Stimulated activated CD8-positive, alpha-beta memory T cell treated with anti-CD3 and anti-CD28 coated beads, Interleukin-4, amount 100 ng/mL, for 4 hours (primary cell): ENCODE measurements at places on chromosomes 2 and 18.

GRCh38 chr18:43022874-43023273 lies 92.6 kb downstream of the RIT2 start:
- DNase-seq: no peak

- no peak for DNase-seq
These were observed 145.9 kb downstream of the RTP5 start for GRCh38 chr2:242015108-242016065.

DNA sequence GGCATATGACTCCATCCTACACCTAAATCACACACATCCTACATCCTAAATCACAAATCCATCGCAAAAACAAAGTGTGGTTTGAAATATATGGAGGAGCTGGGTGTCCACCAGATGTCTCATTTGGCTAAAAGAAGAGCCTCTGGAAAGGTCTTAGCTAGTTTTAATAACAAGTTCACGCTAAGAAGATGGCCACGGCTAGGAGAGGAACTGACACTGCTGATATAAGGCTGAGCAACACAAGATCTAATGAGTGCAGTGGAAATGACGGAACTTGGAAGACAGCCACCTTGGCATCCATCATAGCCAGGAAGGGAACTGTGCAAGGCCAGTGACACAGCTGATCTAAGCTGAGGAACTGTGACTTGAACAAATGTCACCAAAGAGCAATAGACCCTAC lies 60.0 kb upstream of the AGAP1 start:
- DNase-seq: no peak

DNA sequence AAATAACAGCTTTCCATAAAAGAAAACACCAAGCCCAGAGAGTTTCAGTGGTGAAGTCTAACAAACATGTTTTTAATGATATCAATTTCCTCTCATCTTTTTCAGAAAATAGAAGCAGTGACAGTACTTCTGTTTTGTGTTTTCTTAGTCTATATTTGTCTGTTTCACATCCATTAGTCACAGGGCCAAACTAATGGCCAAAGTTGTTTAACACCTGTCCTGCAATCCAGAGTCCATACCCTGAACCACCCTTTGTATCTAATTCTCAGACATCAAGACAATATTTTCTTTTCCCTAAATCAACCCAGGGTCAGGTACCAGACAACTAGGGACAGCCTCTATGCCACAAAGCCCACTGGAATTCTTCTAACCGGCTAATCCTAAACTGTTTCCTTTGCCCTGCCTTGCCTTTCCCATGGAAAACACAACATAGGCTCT lies 25.9 kb downstream of the TMSB10 start:
- no peak for DNase-seq

GRCh38 chr2:47028171-47028570 lies 112.6 kb upstream of the MCFD2 start:
- no peak for DNase-seq

GRCh38 chr2:209495855-209496585 lies 72.2 kb downstream of the MAP2 start:
- DNase-seq: no peak

DNA sequence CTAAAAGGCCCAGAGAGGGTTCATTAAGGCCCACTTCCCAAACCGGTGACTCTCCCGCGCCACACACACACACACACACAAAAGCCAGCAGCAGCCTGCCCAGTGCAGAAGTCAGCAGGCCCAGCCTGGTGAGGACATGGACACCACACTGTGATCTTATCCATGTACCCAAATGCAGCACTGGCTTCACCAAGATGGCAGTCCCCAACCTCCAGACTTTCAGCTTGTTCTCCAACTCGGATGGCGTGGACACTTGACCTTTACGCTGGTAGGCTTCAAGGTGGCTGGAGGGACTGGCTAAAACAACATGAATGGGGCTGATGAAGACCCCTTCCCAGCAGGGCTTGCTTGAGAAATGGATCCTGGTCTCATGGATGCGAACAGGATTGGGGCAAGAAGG lies 50.4 kb downstream of the TNS1 start:
- DNase-seq: no peak

GRCh38 chr2:105399207-105399861 lies 483 bp upstream of the FHL2 start:
- DNase-seq: no peak

DNA sequence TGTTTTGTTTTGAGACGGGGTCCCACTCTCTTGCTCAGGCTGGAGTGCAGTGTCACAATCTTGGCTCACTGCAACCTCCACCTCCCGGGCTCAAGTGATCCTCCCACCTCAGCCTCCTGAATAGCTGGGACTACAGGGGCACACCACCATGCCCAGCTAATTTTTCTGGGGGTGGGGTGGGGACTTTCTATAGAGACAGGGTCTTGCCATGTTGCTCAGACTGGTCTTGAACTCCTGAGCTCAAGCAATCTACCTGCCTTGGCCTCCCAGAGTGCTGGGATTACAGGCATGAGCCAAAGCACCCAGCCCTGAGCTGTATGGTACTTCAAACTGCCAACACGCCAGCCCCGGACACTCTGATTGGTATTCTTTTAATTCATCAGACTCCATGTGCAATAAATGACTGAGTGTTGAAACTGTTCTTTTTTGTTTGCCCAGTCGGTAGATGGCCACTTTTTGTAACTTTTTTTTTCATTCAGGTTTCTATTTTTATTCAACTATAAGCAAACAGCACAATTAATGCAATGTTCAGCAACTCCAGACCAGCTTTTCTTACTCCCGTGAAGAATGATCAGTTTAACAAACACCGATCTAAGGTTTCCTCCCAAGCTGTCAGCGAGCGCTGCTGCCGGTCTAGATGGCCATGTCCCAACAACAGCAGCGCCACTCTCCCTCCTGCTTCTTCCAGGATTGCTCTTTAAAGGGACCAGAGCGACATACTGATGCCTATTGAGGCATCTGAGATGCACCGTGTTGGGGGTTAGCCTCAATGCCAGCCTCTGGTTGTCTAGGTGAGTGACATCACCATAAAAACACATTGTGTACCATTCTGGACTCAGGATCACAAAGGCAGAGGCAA lies 12.5 kb upstream of the TGOLN2 start:
- DNase-seq: no peak

GRCh38 chr2:222563106-222563718 lies 92.7 kb downstream of the FARSB start:
- no peak for DNase-seq

GRCh38 chr2:75528221-75528977 lies 32.3 kb downstream of the EVA1A start:
- DNase-seq: no peak

DNA sequence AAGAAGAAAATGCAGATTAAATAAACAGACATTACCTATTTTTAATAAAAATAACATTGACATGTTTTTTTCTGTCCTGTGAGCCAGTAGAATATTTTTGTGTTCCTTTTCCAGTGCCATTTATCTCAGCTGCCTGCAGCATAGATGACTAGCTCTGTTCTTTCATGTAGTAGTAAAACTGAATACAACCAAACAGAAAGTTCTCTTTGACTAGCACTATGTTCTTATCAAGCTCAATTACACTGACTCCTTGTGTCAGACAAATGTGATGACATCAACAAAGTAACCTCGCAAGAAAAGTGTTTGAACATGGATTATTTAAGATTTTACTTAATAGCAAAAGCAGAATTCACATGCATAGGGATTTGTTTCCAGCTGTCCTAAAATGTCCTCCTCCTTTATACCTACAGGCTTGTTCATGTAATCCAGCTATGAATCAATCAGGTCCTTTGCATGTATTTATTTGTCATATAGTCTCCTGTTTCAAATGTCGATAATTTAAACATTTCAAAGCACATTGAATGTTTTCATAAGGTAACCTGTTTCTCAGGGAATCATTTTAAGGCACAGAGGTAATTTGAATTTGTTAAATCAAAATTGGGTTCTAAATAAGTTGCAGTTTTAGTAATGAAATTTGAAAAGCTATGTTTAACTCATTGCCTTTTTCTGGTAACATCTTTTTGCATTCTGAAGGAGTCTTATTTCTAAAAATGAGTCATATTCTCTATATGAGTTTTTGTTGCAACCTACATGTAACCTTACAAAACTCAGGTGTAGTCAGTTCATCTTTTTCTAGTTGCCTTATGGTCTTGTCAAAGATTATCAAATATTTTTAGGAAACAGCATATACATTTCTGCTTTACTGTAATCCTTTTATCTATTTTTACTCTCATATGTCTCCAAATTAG lies 215.3 kb upstream of the GULP1 start:
- DNase-seq: no peak

- no peak for DNase-seq
These were observed 133.7 kb downstream of the FBXO15 start for GRCh38 chr18:74013955-74014354.

- DNase-seq: no peak
These were observed 1.2 kb downstream of the SEMA4C start for GRCh38 chr2:96868555-96869280.

- no peak for DNase-seq
These were observed 30.0 kb upstream of the CCNYL1 start for GRCh38 chr2:207681431-207681830.

GRCh38 chr18:26470011-26470637 lies 78.2 kb downstream of the KCTD1 start:
- DNase-seq: no peak

- no peak for DNase-seq
These were observed 309.9 kb upstream of the RAB12 start for GRCh38 chr18:8299054-8299980.

DNA sequence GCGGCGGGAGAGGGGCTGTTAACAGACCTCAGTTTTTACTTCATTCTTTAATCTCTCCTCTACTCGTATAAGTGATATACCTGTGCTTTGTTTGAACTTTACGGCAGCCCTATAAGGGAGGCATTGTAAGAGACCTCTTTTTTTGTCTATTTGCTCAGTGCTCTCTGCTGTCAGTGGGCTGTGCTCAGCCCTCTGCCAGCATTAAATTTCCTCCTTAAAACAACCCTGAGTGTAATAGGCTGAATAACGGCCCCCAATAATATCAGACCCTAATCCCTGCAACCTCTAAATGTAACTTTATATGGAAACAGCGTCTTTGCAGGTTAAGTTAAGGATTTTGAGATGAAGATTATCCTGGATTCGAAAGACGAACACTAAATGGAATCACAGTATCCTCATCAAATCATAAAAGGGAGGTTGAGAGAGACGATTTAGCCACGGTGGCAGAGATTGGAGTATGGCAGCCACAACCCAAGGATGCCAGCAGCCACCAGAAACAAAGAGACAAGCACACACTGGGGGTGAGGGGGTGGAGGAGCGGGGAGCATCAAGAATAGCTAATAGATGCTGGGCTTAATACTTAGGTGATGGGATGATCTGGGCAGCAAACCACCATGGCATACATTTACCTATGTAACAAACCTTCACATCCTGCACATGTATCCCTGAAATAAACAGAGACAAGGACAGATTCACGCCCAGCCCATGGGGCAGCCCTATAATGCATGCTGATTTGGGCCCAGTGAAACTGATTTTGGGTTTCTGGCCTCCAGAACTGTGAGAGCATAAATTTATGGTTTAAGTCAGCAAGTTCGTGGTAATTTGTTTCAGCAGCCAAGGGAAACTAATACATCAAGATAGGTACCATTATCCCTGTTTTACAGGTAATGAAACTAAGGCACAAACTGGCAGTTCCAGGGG lies 894 bp upstream of the FARSB start:
- no peak for DNase-seq

- DNase-seq: no peak
These were observed 221.7 kb downstream of the PAX3 start for GRCh38 chr2:222076973-222077690.

- no peak for DNase-seq
These were observed 742 bp downstream of the PXDN start for GRCh38 chr2:1743396-1744150.

DNA sequence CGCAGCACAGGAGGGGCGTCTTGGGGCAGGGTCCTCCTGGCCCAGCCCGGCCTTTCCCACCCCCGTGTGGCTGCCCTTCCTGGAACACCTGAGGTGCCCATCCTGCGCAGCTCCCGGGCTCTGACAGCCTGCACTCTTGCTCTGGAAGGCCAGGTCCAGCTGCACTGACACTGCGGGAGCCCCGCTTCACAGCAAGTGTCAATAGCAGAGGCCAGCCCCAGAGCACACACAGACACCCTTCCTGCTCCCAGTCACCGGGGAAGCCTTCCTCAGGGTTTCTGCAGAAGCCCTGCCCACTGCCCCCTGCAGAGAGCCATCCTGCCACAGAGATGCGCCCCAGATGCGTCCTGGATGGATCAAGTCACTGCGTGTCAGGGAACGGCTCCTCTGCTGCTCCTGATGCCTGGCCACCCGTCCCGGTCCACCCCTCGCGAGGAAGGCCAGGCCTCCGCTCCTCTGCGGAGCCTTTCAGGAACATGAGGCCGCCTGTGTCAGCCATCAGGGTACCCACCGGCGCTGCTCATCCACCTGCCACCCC lies 519.2 kb upstream of the MYT1L start:
- no peak for DNase-seq

GRCh38 chr18:37456873-37457272 lies 108.7 kb downstream of the CELF4 start:
- no peak for DNase-seq

DNA sequence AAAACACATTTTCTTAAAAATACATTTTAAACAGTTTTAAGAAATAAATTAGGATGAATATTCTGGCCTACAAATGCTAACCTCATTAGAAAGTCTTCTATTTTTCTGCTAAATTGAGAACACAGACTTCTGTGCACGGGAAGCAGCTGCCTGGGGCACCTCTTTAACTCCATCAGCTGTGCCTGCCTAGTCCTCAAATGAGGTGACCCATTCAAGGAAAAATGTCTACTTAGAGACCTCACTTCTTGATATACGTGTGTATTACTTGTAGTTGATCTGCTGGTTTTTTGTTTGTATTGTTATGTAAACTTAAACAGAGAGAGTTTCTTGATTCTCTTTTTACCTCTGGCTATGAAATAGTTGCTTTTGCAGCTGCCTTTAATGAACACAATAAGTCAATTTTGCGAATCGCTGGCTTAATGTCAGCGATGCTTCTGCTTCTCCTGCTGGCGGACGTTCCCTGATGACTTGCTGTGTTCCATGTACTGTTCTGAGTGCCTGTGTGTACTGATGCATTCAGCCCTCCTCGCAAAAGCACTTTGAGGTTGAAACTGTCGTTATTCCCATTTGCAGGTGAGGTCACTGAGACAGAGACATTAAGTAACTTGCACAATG lies 88.7 kb upstream of the TXNDC2 start:
- DNase-seq: no peak

- no peak for DNase-seq
These were observed 112.2 kb upstream of the TTC39C start for GRCh38 chr18:23902396-23902795.

GRCh38 chr18:48621240-48621639 lies 82.4 kb downstream of the CTIF start:
- no peak for DNase-seq

- DNase-seq: no peak
These were observed 32.6 kb downstream of the BIN1 start for GRCh38 chr2:127074358-127074757.

DNA sequence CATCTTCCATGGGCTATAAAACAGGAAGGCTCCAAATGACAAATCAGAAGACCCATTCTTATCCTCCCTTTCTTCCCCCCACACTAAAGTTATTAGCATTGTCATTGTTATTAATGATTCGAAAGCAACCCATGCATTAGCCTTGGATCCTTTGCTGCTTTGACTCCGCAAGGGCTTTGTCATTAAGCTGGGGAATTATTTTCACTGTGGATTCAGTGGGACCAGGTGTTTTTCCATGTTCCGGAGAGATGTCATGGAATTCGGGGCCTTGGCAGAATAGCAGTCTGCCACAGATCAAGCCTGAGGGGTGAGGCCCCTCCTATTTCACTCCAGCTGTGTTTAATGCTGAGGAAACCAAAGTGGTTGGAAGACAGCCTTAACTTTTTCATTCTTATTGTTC lies 357.1 kb downstream of the EN1 start:
- DNase-seq: no peak
